Naive thymus-derived CD4-positive, alpha-beta T cell (primary cell): ENCODE measurements at places on chromosomes 2 and 18. TPM values are rescaled to one million over a fixed set of nuclear protein-coding genes. Genes with fewer than 3 reads are reported as not detected.

DNA sequence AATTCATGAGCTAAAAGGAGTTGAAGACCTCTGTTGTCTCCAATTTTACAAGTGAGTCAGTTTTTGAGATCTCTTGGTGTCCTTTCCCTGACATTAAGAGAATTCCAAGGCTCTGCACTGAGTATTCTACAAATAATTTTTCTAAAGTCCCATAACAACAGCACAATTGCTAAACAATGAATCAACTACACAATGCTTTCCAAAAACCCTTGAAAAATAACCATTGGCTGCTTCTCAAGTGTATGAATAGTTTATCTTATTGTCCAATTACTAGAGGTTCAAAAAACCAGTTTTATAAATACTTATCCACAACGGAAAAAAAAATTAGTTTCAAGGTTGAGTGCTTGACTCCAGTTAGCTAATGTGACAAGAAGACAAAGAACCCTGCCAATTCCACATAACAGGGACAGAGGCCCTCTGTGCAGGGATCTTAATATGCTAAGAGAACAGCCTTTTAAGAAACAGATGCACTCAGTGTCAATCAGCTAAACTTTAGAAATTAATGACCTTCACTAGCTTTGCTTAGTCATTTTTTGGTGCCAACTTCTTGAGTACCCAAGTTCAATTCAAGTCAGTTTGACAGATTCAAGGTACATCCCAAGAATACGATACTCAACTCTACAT, 266.6 kb upstream of the CYP26B1 start:
- no peaks in the 10 kb centered on the region for H3K4me1 ChIP-seq
- no peak for DNase-seq
- H3K4me3 ChIP-seq = no peak overlapping the region

GRCh38 chr2:227701556-227701955, 16.3 kb downstream of the SLC19A3 start:
- H3K4me3 ChIP-seq = no peak overlapping the region
- H3K36me3 ChIP-seq = no peaks in the 10 kb centered on the region
- no peaks in the 10 kb centered on the region for H3K27me3 ChIP-seq
- H3K4me1 ChIP-seq = no peaks in the 10 kb centered on the region

DNA sequence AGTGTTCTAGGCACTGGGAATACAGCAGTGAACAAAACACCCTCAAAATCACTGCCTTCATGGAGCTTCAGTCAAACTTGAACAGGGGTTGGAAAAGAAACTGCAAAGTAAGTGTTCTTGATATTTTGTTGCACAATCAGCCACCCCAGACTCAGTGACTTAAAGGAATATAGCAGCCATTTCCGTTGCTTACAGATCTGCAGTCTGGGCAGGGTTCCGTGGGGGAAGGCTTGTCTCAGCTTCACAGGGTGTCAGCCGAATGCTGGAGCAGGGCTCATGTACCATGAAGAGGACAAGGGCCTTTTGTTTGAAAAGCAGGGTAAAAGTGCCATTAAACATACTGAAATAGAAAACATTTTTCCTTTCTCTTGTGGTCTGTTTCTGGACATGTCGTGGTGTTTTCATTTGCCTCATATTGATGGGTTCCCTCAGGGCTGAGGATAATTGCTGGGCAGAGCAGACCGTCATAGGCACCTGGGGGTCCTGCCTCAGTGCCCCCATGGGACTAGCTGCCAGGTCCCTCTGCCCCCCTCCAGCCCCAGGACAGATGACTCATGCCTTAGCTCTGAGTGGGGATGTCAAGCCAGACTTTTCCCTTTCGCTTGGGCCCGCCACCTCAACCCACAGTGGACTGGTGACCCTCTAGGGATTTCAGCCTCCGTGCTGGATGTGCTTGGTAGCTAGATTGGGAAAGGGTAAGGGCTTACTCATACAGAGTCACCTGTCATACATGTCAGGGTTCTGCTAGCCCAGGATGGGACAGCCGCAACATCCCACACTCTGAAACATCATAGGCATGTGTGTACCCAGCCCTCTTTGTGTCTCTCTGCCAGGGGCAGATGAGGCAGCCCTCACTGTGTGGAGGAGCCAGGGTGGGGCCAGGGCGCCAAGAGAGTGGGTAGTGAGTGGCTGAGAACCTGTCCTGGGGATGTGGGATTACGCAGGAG, 96.5 kb downstream of the PTPRM start:
- no peak overlapping the region for H3K27ac ChIP-seq
- H3K4me3 ChIP-seq = no peak overlapping the region
- no peaks in the 10 kb centered on the region for H3K36me3 ChIP-seq
- H3K4me1 ChIP-seq = no peaks in the 10 kb centered on the region
- H3K27me3 ChIP-seq = no peaks in the 10 kb centered on the region

DNA sequence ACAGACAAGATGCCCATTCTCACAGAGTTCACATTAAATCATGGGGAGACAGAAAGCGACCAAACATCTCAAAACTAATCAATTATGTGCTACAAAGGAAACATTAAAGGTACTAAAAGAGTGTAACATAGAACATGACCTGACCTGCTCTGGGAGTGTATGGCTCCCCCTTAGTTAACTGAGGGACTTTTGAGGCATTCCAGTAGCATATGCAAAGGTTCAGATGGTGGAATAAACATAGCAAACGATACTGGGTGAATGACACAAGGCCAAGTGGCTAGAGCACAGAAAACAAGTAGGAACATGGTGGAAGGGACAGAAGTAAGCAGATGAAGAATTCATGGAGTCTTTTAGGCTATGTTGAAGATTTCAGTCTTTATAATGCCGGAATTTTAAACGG, 11.9 kb downstream of the PPP3R1 start:
- no peak overlapping the region for H3K27ac ChIP-seq
- H3K4me1 ChIP-seq = peaks cover 72% of the 10 kb centered on the region
- H3K36me3 ChIP-seq = no peaks in the 10 kb centered on the region
- no peak for DNase-seq

GRCh38 chr2:164826293-164827243, 15.1 kb downstream of the COBLL1 start:
- no peaks in the 10 kb centered on the region for H3K27me3 ChIP-seq
- H3K4me1 ChIP-seq = no peaks in the 10 kb centered on the region
- H3K27ac ChIP-seq = no peak overlapping the region
- no peak for DNase-seq
- H3K4me3 ChIP-seq = no peak overlapping the region

GRCh38 chr18:49786019-49786720, 27.2 kb downstream of the ACAA2 start:
- no peak overlapping the region for H3K4me3 ChIP-seq
- no peaks in the 10 kb centered on the region for H3K36me3 ChIP-seq
- DNase-seq = no peak
- H3K4me1 ChIP-seq = peaks cover 46% of the 10 kb centered on the region
- H3K27ac ChIP-seq = no peak overlapping the region
- no peaks in the 10 kb centered on the region for H3K27me3 ChIP-seq

GRCh38 chr2:202950592-202950991, 38.5 kb downstream of the CARF start:
- no peaks in the 10 kb centered on the region for H3K4me1 ChIP-seq
- peaks cover 4% of the 10 kb centered on the region for H3K36me3 ChIP-seq
- no peak for DNase-seq
- H3K27me3 ChIP-seq = no peaks in the 10 kb centered on the region

DNA sequence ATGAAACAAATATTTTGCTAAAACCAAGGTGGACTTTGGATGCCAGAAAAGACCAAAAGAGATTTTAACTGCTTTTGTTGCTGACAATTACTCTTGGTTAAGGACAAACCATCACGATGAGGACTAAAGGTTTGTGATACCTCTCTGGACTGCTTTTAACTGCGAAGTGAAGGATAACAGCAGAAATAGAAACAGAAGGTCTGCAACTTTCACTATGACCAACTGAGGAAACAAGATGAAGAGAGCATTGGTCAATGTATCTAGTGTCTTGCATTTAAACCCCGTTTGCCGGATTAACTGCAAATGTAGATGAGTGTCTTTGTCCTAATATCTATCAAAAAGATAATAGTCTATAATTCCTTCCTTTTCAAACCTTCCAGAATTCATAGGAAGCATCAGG, 541.7 kb downstream of the ERBB4 start:
- DNase-seq = no peak
- no peak overlapping the region for H3K27ac ChIP-seq
- no peaks in the 10 kb centered on the region for H3K36me3 ChIP-seq

GRCh38 chr18:58512648-58513588, 116.0 kb downstream of the ALPK2 start:
- H3K27me3 ChIP-seq = no peaks in the 10 kb centered on the region
- no peaks in the 10 kb centered on the region for H3K36me3 ChIP-seq
- H3K27ac ChIP-seq = no peak overlapping the region
- no peak overlapping the region for H3K4me3 ChIP-seq

GRCh38 chr2:240362216-240362755, 73.2 kb upstream of the GPC1 start:
- no peaks in the 10 kb centered on the region for H3K36me3 ChIP-seq
- no peak overlapping the region for H3K4me3 ChIP-seq
- H3K27ac ChIP-seq = no peak overlapping the region
- no peak for DNase-seq
- H3K27me3 ChIP-seq = no peaks in the 10 kb centered on the region

- H3K4me3 ChIP-seq = peak overlapping the region; percentile 53
- H3K36me3 ChIP-seq = no peaks in the 10 kb centered on the region
- peak; percentile 45 for DNase-seq
- H3K27me3 ChIP-seq = no peaks in the 10 kb centered on the region
- H3K4me1 ChIP-seq = peaks cover 7% of the 10 kb centered on the region
- H3K27ac ChIP-seq = peak overlapping the region; percentile 69
These were observed 112.1 kb downstream of the NFATC1 start for GRCh38 chr18:79507546-79508480.

GRCh38 chr18:43751203-43751602, 473.9 kb upstream of the SYT4 start:
- no peaks in the 10 kb centered on the region for H3K4me1 ChIP-seq
- no peak for DNase-seq
- H3K4me3 ChIP-seq = no peak overlapping the region
- H3K36me3 ChIP-seq = no peaks in the 10 kb centered on the region
- no peak overlapping the region for H3K27ac ChIP-seq

DNA sequence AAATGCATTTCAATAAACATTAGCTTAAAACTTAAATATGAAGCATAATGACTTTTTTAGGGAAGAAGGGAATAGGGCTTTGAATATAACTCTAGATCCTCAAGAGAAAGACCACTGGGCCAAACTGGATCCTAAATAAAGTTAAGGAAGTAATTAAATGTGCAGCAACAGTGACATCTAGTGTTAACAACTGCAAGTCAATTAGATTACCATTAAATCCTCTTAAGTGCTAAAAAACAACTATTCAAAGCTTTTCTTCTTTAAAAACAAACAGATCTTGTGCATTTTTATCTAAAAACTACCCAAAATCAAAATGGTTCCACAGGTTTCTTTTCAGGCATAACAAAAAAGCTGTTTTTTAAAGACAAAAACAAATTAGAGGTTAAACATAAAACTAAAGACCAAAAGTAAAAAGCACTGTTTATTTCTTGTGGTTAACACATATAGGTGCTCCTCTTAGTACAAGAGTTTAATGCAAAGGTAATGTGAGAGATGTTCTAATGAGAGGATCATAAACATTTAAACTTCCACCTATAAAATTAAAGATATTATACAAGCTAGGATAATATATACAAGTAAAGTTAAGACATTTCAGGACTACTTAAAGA, 111.4 kb downstream of the THADA start:
- peak; percentile 15 for DNase-seq
- H3K27me3 ChIP-seq = no peaks in the 10 kb centered on the region
- peaks cover 21% of the 10 kb centered on the region for H3K4me1 ChIP-seq
- no peaks in the 10 kb centered on the region for H3K36me3 ChIP-seq
- H3K27ac ChIP-seq = no peak overlapping the region

DNA sequence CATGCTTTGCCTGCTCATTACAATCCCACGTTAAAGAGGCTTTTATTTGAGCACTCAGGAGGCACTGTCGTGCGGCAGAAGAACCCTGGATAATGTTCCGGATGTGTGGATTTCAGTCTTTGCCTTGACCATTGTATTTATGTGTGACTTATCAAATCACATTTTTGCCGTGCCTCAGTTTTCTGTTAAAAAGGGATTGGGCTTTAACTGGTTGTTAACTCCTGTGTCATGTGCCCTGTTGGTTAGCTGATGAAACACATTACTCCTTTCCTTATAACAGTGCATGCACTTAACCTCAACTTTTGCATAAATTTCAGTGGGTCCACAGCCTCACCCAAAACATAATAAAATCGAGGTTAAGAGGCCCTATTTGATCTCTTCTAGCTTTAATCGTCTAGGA, 52.7 kb downstream of the NAB1 start:
- H3K4me3 ChIP-seq = no peak overlapping the region
- H3K27me3 ChIP-seq = no peaks in the 10 kb centered on the region
- no peak overlapping the region for H3K27ac ChIP-seq
- no peaks in the 10 kb centered on the region for H3K36me3 ChIP-seq
- H3K4me1 ChIP-seq = no peaks in the 10 kb centered on the region

Gene LHCGR
- not detected for total RNA-seq

Gene TWIST2
- not detected in 2 replicates for total RNA-seq

Gene ATOH8
- total RNA-seq = not detected

Gene UGT1A10
- total RNA-seq = not detected

Gene SERPINB4
- not detected for total RNA-seq

Gene REG3A
- not detected for total RNA-seq

Gene SCN7A
- not detected for total RNA-seq

Gene PLCD4
- 1.1 TPM for total RNA-seq

Gene FLACC1
- 3.2 and 3.9 TPM in 2 replicates for total RNA-seq

Gene DOCK10
- total RNA-seq = 240 TPM

Gene PKP4
- 29.1 TPM for total RNA-seq

Gene PROC
- total RNA-seq = not detected
